HFF-Myc (cell line): ENCODE measurements at places on chromosomes 3 and 15.

GRCh38 chr3:57064572-57064971 lies 4.1 kb downstream of the SPATA12 start:
- no peak for DNase-seq

DNA sequence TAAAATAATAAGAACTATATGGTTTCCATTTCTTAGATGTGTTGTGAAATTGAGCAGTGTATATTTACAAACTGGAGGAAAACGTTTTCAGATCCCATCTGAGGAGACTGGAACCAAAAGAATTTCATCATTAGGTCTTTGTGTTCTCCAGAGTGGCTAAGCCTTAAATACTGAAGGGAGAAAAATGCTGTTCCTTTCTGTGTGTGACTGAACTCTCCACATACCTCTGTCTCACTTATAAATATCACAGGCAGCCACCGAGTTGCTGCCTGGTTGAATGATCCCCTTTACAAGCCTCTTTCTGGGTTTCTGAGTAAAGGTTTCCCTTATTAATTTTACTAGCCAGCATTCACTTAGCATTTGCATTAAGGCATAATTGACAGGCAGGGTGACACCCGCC lies 913.9 kb upstream of the NR2F2 start:
- DNase-seq = no peak

DNA sequence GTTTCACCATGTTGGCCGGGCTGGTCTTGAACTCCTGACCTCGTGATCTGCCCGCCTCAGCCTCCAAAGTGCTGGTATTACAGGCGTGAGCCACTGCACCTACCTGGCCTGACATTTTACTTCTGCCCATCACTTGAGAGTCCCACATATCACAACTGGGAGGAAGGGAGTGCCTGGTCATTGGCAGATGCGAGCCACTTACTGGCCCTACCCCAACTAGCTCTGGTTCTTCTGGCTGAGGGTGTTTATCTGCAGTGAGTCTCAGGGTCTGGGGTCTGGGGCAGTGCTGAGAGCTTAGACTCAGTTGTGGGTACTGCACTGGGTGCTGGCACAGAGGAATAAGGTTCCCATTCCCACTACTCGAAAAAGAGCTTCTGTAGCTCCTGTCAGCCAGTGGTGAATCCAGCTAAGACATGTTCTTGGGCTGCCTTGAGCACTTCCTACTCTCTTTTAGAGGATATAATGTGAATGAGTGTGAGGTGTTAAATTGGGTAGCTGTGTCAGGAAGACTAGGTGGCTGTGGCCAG lies 30.2 kb downstream of the DAG1 start:
- no peak for DNase-seq

DNA sequence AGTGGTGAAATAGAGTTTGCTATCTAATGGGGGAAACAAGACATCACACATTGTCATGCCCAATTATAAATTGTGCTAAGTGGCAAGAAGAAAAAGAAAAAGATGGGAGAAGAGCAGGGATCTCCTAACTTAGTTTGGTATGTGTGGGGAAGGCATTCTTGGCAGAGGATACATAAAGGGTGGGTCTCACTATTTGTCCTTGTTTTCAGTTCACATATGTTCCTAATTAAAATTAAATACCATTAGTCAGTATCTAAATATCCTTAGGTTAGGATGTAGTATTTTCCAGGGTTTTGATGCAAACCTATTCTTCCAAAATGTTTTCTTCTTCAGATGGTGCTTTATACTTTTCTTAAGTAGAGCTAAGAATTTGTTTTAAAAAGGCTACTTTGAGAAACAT lies 173.7 kb downstream of the B3GALNT1 start:
- peak; percentile 40 for DNase-seq

GRCh38 chr3:131723343-131723742 lies 220.6 kb upstream of the MRPL3 start:
- no peak for DNase-seq

DNA sequence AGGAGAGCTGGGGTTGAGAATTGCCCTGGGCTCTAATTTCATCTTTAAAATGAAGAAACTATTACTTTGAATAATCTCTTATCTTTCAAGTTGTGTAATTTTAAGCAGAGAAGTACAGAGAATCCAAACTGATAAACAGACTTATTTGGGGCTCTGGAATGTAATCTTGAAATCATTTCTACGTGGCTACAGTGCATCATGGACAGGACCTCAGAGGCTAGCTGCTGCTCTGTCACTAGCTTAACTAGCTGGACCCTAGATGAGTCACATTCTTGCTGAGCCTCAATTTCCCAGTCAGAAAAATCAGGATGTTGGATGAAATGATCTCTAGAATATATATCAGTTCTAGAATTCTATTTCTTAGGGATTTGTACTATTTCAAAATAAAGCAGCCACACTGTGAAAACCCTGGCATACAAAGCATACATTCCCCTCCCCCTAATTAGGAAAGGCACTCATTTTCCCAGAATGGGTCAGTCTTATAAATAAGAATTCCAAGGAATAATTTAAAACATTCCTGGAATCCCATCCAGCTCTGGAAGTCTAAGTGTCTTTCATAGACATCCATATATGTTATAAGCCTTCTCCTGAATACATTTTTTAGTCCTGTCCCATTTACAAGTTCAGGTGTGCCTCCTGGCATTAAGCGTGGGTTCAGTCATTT lies 47.2 kb downstream of the RASGRP1 start:
- DNase-seq = no peak

- DNase-seq = no peak
These were observed 1.0 kb downstream of the LPP start for GRCh38 chr3:188154809-188155574.

DNA sequence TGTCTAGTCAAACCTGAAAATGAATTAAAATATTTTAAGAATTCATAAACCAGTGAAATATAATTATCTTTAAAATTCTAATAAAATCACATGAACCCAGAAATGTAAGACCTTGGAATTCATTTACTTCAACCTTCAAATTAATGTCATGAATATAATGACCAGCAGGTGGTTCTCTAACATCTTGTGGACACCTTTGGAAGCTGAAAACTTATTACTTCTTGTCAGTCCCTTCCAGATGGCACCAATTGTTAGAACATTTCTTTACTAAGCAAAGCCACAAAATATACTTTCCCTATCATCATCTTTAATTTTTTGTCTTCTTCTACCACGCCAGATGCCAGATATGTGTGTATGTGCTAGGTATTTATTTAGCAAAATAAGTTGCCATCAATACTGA lies 240.0 kb downstream of the MBNL1 start:
- DNase-seq = peak; percentile 4

DNA sequence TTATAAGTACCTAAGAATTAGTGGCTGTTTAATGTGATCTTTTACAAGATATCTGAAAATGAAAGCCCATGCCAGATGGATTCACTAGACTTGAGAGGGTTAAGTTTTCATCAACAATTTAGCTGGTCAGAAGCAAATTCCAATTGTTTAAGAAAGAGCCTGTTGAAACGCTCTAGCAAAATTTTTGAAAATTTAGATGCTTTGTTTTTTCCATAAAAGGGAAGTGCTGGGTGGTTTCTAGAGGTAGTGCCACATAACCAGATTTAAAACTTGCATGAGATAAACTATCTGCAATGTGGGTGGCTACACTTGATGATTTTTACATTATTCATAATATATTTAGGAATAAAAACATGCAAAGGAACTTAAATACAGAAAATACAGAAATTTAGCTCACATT lies 48.5 kb upstream of the SKIL start:
- DNase-seq = no peak

DNA sequence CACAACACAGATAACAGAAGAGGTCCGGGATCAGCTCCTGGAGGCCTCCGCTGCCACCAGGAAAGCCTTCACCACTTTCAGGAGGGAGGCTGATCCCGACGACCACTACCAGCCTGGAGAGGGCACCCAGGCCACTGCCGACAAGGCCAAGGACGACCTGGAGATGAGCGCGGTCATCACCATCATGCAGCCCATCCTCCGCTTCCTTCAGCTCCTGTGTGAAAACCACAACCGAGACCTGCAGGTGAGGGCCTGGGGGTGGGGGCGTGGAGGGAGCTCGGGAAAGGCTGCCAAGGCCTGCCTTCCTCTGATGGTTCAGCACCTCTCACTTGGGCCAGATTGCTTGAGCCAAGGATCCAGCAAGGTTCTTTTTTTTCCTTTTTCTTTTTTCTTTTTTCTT lies 210.7 kb upstream of the BHLHE40 start:
- DNase-seq = no peak

DNA sequence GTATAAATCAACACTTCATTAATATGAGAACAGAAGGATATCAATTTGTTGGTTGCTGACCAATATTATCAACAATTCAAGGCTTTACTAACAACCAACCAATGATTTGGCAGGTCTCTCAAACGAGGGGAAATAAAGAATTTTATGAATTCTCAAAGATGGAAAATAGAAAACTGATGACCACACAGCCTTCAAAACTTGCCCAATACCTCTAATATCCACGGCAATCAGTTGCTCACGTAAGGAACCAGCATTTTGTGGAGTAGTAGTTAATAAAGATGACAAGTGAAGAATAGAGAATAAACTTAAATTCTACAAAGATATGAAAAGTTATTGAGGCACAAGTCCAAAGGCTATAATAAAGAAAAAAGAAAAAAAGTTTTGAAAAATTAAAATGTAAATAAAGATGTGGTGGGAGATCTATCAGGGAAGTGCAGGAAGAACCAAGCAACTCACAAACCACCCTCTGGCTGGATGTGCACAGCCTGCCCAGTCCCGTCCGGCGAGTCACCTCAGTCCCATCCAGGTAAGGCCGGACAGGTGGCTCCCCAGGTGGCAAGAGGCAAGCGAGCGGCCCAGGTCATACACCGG lies 808 bp downstream of the GK5 start:
- DNase-seq = no peak

DNA sequence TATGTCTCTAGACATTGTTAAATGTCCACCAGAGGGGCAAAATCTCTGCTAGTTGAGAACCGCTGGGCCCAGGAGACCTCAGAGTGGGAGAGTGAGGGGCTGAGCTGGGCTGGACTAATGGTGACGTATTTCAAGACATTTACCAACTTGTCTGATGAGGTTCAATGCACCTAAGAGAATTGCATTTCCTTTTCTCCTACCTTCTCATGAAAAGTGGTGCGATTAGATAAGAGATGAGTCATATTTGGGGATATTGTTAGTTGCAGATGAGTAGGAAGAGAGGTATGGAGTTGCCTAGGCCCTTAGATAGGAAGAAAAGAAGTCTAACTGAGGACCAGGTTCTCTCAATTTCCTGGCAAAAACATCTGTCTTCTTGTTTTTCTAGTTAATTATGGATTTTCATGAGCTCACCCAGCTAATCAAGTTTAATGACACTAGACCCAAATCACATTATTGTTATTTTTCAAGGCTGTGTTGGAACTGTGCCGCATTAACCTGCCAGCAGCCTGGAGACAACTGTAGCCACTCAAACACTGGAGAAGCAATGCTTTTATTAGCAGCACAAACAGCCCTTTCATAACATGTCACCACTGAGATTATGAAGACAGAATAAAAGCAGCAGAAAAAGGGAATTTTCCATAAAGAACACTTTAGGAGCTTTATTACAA lies 144.2 kb downstream of the PDCD6IP start:
- no peak for DNase-seq

GRCh38 chr3:179717219-179717618 lies 64.4 kb downstream of the USP13 start:
- DNase-seq = no peak

- no peak for DNase-seq
These were observed 4.6 kb downstream of the OR5K3 start for GRCh38 chr3:98395101-98395500.

DNA sequence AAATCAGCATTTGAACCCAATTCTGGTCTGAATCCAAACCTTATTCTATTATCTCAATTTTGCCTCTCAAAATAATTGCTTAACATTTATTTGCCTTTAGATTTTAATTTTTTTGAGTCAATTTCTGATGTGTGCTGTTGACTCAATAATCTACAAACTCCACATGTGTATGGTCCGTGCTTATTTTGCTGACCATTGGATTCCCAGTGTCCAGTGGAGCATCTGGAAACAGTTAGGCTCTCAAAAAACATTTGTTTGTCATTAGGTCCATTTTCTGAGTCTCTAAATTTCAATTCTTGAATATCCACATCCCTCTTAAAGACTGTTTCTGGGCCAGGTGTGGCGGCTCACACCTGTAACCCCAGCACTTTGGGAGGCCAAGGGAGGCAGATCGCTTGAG lies 19.2 kb upstream of the MYZAP start:
- peak; percentile 53 for DNase-seq

DNA sequence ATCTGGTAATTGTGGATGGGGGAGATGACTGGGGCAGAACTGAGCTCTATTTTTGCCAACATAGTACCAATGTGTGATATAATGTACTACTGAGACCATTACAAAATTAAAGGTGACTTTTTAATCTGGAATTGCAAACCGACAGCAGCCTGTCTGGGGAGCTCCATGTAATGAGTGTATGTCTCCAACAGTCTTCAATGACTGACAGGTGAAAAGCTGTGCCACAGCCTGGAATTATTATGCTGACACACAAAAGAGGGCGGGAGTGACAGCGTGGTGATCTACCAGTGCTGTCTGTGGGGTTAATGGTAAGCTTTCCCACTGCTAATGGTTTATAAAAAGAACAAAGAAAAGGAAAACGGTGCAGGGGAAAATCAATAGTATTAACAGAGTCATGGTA lies 143.4 kb downstream of the CLSTN2 start:
- no peak for DNase-seq

DNA sequence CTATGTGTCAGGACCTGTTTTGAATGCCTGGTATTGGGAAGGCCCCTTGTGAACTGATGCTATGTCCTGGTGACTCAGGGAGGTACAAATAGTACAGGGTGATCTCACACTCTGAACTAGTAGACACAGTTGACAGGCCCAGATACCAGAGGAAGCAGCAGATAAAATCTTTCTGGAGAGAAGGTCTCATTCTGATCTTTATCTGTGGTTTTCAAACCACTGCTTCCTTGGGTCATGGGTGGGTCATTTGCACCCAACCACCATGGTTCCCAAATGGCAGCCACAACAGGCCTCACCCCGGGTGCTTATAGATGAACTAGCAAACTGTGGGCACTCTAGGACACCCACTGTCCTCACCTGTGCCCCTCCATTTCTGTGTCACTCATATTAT lies 43.4 kb downstream of the PXYLP1 start:
- no peak for DNase-seq

GRCh38 chr3:122146466-122146865 lies 37.0 kb upstream of the CASR start:
- no peak for DNase-seq

- no peak for DNase-seq
These were observed 75.6 kb downstream of the MCTP2 start for GRCh38 chr15:94306700-94307650.

DNA sequence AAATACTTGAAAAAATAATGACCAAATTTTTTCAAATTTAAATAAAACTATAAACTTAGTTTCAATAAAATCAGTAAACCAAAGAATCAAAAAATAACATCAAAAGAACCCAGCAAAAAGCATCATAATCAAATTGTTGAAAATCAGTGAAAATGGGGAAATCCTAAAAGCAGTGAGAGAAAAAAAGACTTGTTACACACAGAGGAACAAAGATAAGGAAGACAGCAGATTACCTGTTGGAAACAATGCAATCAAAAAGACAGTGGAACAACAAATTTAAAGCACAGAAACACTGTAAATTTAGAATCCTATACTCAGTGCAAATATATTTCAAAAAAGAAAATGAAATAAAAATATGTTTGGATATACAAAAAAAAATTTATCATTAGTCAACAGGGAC lies 156.2 kb upstream of the LMCD1 start:
- DNase-seq = no peak

- no peak for DNase-seq
These were observed 807.4 kb downstream of the SQOR start for GRCh38 chr15:46442184-46442583.

GRCh38 chr3:97438131-97438530 lies 326.4 kb upstream of the ARL6 start:
- no peak for DNase-seq

- DNase-seq = no peak
These were observed 29.5 kb upstream of the ULK4 start for GRCh38 chr3:41991437-41991836.
